Stimulated activated CD8-positive, alpha-beta memory T cell treated with anti-CD3 and anti-CD28 coated beads, Interleukin-4, amount 100 ng/mL, for 1 hour (primary cell): ENCODE measurements at places on chromosomes 4 and X.

DNA sequence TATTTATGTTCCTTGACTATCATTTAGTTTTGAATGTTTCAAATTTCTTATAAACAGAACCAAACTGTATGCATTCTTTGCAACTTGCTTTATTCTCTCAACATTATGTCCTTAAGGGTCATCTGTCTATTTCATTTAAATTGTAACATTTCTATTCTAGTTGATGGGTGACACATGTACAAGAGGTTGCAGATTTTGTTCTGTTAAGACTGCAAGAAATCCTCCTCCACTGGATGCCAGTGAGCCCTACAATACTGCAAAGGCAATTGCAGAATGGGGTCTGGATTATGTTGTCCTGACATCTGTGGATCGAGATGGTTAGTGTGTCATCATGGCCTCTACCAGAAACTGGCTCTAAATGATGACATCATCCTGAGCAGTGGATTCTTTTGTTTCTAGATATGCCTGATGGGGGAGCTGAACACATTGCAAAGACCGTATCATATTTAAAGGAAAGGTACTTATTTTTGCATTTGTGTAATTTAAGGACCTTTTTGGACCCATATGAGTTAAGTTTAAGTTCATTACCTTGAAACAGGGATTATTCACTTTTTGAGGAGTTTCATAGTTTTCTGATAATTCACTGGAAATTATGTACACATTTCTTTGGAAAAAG is 6.1 kb downstream of the LIAS start:
- no peak for DNase-seq

GRCh38 chr4:43835869-43836268 is 612.7 kb downstream of the KCTD8 start:
- no peak for DNase-seq

DNA sequence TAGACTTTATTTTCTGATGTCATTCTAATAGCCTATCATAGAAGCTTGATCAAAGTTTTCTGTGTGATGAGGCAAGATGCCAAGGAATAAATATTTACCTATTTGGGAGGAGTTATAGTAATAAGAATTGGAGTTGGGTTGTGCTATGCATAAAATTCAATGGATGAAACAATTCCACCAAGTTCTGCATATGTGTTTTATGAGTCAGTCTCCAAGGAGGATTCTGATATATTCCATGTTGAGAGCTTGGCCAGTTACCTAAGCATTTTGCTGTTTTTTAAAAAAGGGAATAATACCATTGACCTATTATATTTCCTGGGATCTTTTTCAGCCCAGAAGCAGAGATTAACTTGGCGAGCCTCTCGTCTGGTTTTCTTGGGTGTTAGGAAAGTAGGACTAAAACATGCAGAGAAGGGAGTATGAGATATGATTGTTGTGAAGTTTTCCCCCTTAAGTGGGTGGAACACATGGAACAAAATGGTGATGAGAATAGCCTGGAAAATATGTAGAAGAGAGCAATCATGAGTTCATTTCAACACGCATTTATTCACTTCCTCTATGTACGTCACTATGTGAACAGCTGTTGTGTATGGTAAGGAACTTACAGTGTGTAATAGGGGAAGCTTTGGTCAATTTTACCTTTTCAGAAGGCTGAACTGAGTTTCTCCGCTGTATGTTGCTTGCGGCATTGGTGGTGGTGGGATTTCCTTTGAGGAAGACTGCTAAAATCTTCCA is 39.2 kb downstream of the POLA1 start:
- no peak for DNase-seq

DNA sequence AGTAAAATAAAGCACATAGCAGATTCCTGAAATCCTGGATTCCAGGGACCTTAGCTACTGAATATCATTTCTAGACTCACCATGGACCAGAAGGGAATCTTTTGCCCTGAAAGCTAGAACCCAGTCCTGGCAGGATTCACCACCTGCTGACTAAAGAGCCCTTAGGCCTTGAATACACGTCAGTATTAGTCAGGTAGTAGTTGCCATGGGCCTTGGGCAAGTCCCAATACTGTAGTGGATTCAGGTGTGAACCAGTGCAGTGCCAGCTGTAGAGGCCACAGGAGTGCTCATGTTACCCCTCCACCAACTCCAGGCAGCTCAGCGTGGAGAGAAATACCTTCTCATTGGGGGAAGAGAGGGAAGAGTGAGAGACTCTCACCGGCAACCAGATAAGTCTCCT is 64.1 kb upstream of the UBQLN2 start:
- no peak for DNase-seq

DNA sequence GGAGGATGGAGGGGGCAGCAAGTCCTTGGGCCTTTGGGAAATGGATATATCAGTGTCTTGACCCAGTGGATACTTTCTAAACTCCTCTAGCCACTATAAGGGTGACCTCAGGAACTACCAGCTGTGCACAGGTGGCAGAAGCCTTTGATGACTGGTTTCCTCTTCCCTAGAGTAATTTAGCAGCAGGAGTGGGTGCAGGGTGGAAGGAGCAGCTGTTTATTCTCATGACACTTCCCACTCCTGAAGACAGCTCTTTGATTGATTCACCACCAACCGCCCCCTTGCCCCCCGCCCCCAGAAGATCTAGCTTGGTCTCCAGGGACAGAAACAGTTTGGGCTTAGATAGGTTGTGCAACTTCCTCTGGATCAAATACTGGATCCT is 63.0 kb downstream of the GPC3 start:
- DNase-seq, result no peak

DNA sequence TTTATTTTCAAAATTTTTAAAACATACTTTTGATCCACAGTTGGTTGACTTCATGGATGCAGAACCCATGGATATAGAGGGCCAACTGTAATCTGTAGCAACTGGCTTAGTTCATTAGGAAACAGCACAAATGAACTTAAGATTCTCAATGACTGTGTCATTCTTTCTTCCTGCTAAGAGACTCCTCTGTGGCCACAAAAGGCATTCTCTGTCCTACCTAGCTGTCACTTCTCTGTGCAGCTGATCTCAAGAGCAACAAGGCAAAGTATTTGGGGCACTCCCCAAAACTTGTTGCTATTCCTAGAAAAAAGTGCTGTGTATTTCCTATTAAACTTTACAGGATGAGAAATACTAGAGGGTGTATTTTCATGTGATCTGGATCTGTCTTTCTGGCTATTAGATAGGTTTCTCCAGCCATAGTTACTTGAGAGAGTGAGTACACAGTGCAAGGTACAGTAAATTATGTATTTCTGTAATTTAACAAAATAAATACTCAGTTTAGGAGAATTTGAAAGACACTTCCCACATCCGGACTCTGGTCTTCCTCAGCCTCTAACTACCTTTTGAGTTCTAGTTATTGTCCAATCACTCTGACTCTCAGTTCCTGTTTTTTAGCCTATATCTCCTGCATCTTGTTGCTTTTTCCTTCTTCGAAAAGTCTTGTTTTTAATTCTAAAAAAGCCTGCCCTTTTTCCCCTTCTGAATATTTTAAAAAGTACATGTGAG is 21.8 kb downstream of the TLR2 start:
- no peak for DNase-seq

DNA sequence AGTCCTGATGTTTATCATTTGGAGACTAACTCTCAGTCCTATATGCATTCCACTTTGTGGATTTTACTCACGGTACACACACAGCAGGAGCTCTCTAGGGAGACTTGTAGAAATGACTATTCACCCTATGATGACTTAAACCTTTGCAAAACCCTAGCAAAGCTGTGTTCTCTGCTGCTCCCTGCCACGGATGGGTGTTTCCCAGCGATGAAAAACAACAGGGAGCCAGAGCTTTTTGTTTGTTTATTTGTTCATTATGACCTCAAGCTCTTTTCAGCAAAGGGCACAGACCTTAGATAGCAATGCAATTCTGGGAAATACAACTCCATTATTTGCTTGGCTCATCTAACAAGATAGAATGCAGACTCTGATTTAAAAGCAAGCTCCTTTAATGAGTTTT is 156.6 kb downstream of the GRIA3 start:
- DNase-seq, result no peak

DNA sequence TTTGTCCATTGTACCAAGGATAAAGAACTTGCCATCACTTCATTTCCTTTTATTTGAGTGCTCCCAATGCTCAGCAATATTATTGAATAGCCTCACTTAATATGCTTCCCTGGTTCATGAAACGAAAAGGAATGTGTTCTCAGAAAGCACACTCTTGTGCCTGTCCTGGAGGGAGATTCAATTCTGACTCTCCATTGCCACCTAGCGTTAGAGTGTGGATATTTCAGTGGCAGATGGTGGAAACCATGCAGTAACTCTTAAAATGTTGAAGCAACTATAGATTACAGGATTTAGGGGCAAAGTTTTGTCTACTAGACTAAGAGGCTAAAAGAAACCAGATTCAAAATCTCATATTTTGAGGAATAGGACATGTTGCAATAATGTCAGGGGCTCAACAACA is 36.0 kb downstream of the GAB3 start:
- no peak for DNase-seq

GRCh38 chr4:102598762-102599374 is 97.7 kb downstream of the NFKB1 start:
- DNase-seq, result no peak

- DNase-seq, result no peak
Measured at GRCh38 chr4:14726877-14727361, 275.4 kb upstream of the CPEB2 start.

- no peak for DNase-seq
Measured at GRCh38 chr4:185839194-185839712, 27.3 kb upstream of the SORBS2 start.

DNA sequence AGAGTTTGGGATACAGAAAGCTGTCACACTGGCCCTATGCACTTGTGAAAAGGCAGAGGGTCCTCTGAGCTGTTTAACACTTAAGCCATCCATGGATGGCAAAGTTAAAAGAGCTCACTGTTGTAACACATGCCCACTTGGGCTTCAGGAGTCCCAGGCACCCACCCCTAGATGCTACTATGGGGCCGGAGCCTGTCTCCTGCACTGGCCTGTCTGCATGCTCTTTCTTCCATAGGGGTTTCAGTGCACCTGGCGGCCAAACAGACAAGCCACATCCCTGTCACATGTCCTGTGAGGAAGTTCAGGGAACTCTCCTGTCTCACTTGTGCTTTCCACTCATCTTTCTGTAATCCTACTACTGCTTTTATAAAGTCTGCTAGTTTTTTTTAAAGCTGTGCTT is 2586.0 kb downstream of the PCDH7 start:
- DNase-seq, result no peak

- no peak for DNase-seq
Measured at GRCh38 chrX:152177497-152178269, 39.3 kb upstream of the MAGEA10 start.

DNA sequence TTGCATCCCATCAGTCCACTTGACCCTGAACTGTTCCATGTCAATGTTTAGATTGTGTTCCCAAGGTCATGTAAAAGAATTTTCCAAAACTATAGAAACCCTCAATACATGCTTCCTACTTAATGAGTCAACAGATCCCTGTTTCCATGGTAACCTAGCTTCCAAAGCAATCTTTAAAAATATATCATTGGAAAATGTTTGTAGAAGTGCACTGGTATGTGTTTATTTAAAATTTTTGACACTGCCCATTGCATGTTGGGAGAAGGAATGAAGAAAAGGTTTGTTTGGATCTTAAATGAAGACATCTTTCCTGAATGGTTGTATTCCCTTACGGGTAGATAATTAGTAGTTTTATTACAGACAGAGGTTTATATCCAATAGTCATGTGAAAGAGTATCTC is 345.3 kb downstream of the GABRG1 start:
- DNase-seq, result no peak

DNA sequence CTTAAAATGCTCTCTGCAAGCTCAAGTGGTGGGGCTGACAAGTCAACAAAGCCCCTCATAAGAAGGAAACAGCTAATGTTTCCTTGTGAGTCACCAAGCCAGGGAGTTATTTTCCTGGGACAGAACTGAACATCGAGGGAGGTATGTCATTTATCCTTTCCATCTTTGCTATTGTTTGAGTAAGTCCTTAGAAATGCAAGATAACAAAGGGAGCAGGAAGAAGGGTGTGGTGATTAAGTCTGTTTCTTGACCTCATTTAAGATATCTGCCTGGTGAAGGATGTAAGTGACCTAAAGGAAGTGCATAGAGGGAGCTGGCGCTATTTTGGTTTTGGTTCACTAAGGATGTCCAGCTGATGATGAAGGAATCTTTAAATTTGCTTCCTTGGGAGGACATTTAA is 39.9 kb downstream of the ATG4A start:
- DNase-seq, result no peak

DNA sequence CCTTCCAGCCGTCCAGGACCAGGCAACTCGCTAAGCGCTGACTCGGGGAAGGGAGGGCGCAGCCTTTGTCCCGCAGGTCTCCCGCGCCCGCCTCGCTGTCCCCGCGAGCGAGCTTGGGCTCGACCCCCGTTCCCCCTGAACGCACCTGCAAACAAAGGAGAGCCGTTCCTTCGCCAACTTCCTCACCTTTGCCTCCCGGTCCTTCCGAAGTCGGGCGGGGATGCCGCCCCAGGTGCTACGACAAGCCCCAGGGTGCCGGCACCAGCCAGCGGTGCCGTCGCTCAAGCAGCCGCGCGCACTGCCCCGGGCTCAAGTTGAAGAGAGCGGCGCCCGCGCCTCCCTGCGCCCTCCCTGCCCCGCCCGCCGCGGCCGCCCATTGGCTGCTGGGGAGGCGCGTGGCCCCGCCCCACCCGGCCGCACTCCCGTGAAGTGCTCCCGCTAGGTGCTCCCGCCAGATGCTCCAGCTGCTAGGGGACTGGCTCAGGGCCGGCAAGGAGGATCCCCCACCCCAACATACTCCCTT is 107.1 kb downstream of the NSUN7 start:
- no peak for DNase-seq

- DNase-seq, result no peak
Measured at GRCh38 chrX:18129690-18130089, 91.0 kb downstream of the BEND2 start.

GRCh38 chr4:122787940-122788339 is 38.7 kb upstream of the FGF2 start:
- no peak for DNase-seq

DNA sequence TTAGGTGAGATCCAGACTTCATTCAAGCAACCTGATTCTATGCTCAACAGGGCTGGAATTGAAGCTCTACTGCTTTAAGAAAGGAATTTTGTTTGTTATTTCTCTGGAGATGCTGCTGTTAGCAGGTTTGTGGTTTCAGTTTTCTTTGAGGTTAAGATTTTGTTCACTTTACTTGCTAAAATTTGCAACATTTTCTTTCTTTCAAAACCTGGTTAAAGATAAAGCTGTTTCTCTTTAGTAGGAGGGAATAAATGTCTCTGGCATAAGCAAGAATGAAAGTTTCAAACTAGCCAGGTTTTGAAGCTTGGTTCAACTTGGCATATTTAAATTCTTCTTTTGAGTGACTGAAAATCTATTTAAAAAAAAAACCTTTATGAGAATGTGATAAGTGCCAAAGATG is 660.6 kb upstream of the NR3C2 start:
- no peak for DNase-seq

GRCh38 chr4:173485164-173485563 is 44.9 kb downstream of the HAND2 start:
- DNase-seq, result no peak

DNA sequence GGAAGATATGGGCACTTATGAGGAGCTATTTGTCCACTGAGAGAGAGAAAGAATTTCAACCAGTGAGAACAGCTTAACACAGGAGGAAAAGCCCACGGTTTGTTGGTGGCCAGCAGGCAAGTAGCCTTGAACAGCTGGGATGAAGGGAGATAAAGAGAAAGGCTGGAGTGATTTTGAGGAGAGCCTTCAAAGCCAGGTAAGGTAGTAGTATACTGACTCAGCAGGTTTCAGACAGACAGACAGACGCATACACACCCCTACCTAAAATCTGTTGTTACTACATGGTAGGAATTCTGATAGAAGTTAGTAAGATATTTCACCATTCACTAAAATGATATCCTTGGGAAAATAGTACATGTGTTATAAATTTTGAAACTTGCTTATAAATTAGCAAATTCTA is 60.5 kb downstream of the SEC24D start:
- DNase-seq, result no peak
